Activated CD8-positive, alpha-beta memory T cell treated with anti-CD3 and anti-CD28 coated beads, Interleukin-2, amount 50 U/mL, for 48 hours (primary cell): ENCODE measurements at places on chromosomes 5 and 9.

GRCh38 chr9:137044502-137045177 is 1.3 kb downstream of the NPDC1 start:
- no peak for DNase-seq

GRCh38 chr9:27487927-27488326 is 36.2 kb upstream of the IFNK start:
- DNase-seq = no peak

GRCh38 chr9:33310748-33311147 is 20.4 kb downstream of the NFX1 start:
- DNase-seq = no peak

GRCh38 chr5:55236800-55237199 is 3.4 kb upstream of the CCNO start:
- no peak for DNase-seq

DNA sequence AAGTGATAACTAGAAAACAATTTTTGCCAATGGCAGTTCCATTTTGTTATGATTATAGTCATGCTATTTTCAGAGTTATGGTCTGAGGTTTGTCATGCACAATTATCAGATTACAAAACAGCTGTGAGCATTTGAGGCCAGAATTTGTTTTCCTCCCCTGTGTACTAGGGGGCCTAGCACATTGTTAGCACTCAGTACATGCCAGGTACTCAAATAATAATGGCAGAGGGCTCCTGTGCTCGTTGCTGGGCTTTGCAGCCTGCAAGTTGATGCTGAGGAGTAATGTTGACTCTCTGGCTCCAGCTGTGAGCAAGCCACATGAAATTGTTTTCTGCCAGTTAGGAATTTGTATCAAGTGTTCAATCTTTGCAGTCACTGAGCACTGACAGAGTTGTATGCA is 6.9 kb downstream of the DNAI1 start:
- no peak for DNase-seq

DNA sequence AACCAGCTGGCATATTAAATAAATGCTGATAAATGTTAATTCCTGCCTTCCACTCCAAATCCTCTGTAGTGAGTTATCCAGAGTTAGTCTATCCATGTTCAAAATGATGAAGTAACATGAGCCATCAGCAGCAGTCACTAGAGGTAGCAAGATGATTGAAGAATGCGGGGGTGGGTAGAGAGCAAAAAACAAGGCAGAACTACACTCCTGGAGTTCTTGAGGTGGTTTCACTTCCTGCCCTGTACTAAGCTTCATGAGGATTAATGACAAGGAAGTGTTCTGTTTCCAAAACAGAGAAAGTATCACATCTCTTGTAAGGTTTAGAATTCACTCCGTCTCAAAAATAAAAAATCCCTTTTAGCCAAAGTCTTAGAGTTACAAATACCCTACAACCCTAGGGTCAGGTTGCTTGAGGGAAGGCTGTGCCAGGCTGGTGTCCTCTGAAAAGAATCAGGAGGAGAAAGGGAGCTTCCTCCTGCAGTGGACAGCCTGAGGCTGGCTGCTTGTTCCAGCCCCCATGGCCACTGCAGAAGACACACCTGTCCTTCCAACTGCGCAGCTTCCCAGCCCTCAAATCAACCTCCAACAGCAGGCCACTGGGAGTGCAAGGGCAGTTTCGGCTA is 180.2 kb downstream of the DENND1A start:
- no peak for DNase-seq
